Stomach (tissue), 19 donors: ENCODE measurements at places on chromosomes 2 and 18. TPM values are rescaled to one million over a fixed set of nuclear protein-coding genes. Genes with fewer than 3 reads are reported as not detected.

GRCh38 chr2:73297586-73297985, 4.2 kb upstream of the EGR4 start:
- peaks cover 72% of the 10 kb centered on the region for H3K27me3 ChIP-seq
- DNase-seq, result no peak
- no peak overlapping the region for H3K4me3 ChIP-seq
- H3K4me1 ChIP-seq, result peaks cover 15% of the 10 kb centered on the region
- H3K27ac ChIP-seq, result no peak overlapping the region

The CNNM3 gene
- 23.3 TPM for total RNA-seq

The RESP18 gene
- not detected for total RNA-seq

The DLGAP1 gene
- total RNA-seq, result 3.6 TPM
